ENCODE measurements at places on chromosomes 5 and 9.

- DNase-seq: no peak
Measured at GRCh38 chr9:75088646-75089372, 495 bp downstream of the OSTF1 start.

GRCh38 chr5:95057615-95058014, 227.3 kb downstream of the MCTP1 start:
- DNase-seq: no peak

DNA sequence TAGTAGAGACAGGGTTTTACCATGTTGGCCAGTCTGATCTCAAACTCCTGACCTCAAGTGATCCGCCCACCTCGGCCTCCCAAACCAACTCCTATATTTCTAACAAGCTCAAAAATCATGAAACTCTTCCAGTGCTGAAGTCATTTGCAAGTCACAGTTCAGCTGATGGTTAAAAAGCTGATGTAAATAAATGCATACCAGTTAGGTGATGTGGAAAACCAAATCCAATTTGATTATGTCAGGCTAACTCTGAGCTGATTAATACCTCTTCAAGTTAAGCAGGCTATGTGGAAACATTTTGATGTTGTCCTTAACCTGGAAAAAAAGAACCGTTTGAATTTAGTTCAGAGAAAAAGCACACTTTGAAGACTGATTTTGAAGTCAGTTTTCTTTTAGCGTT, 51.0 kb downstream of the TMEM252 start:
- no peak for DNase-seq

DNA sequence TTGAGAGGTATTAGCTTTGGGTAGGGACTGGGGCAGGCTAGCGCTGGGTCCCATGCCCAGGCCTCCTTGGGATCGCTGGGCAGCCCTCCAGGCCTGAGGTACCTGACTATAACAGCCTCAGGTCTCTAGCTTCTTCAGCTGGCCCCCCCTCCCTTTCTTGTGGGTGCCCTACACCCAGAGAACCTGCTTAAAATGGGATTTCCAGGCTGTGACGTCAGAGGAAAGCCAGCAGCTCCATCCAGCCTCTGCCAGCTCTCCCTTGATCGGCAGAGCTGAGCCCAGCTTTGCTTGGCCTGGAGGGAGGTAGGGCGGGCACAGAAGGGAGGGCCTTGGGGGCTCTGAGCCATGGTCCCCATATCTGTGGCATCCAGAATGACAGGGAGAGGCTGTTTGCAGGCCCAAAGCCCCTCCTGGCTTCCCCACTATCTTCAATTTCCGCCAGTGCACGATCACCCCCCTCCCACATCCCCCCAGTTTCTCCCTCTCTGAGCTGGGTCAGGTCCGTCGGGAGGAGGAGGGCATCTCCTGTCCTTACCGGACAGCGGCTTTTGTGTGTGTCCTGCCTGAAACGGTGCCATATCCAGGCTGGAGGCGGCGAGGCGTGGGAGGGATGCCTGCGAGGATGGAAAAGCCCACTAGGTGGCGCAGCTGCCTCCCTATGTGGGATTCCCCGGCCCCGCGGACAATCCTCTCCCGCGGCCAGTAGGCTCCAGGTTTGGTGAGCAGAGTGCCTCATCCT, 10.8 kb downstream of the REEP2 start:
- peak; percentile 57 for DNase-seq

- no peak for DNase-seq
Measured at GRCh38 chr9:124347968-124348358, 67.3 kb downstream of the PSMB7 start.

- DNase-seq: no peak
Measured at GRCh38 chr5:149378241-149378820, 761 bp downstream of the IL17B start.

DNA sequence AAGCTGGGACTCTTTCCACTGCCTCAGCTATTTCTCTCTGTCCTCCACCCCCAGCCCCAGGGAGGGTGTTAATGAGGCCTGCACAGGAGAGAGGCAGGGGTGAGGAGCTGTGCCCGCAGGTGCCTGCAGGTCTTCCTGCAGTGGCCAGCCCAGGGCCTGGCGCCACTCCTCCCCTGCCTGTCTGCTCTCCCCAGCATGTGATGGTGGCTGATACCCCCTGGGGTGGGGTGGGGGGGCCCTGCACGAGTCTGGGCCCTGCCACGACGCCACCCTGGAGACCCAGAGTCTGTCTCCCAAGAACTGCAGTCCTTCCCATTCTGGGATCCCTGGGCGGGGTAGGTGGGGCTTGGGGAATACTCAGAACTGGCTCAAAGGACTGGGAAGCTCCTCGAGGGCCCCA, 166.4 kb upstream of the SMIM23 start:
- DNase-seq: no peak

DNA sequence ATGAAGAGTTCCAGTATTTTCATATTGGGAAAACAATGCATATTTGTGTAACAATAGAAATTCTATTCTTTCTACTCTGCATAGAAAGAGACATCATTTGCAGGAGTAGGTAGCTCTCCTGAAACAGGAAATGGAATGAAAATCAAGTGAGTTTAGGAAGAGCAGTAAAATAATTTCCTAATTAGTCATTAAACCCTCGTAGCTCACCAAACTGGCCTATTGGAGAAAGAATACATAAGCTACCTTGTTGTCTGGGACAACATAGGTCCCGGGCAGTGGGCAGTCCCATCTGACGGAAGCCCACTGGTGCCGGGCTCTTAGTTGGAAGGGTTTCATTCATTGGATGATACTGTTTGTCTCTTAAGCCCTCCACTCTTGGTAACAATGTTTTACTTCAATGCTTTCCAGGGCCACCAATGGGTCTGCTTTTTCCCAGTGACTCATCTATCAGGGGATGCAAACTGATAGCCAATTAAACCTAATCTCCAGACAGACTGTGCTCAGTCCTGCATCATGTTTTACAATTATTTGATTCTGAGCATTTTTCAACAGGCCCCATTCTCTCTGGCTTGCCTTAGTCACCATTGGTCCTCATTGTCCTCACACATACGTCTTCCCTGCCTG, 46.5 kb downstream of the GNA14 start:
- DNase-seq: no peak

DNA sequence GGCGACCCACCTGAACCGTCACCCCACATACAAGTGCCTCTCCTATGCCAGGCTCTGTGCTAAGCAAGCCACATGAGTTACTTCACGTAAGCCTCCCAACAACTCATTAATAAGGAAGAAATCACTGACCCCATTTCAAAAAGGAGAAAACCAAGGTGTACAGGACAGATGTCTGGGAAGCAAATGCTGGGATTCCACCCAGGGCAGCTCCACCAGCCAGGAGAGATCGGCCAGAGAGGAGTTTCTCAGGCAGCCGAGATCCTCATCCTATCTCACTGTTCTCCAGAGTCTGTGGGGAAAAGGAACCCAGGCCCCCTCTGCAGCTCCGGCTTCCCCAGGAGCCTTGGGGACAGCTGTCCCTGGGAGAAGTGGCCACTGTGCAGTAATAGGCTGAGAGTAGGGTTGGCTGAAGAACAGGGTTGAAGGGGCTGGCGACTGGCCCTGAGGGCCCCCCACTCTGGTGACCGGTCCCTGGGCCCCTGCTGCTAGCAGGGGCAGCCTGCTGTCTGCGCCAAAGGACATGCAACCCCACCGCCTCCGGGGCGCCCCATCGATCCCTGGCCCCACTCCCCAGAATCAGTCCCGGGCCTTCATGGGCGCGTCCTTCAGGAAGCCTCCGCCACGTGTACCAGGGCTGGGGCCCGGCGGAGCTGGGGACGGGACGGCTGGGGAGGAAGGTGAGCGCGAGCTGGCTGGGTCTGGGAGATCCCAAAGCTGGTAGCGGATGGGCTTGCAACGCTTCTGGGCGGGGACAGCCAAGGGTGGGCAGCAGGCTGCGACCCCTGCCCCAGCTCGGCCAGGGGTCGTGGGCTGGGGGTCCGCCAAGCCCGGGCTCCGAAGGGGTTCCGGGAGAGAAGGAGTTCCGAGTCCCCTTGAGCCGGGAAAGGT, 44.1 kb upstream of the STXBP1 start:
- DNase-seq: no peak

- no peak for DNase-seq
Measured at GRCh38 chr9:130139251-130139650, 33.0 kb upstream of the NCS1 start.

DNA sequence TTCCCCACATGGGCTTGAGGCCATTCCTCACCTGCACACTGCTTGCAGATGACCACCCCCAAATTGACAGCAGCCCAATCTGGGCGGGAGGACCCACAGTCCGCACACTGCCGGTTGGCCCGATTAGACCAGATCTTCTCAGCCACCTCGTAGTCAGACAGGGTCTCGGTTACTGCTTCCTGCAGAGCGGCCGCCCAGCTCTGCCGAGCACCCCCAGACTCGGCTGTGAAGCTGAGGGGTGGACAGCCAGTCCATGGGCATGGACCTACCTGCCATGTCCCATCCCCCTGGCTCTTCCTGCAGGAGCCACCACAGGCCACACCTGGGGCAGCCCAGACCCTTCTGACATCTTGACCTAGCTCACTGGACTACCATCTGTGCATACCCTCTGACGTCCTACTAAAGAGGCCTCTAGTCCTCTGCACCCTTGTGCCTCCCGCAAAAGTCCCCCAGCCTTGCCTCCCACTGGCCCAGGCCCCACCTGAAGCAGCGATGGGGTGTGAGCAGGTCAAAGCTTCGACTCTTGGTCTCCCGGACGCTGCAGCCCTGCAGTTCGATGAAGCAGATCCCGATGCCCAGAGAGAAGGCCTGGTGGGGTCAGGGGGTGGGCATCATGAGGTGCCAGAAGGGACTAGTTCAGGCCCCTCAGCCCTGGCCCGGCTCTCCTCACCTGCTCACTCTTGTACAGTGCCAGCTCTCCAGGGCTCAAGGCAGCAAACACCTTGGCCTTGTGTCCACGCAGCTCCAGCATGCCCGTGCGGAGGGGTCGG, 9.8 kb downstream of the ARAP3 start:
- DNase-seq: no peak

DNA sequence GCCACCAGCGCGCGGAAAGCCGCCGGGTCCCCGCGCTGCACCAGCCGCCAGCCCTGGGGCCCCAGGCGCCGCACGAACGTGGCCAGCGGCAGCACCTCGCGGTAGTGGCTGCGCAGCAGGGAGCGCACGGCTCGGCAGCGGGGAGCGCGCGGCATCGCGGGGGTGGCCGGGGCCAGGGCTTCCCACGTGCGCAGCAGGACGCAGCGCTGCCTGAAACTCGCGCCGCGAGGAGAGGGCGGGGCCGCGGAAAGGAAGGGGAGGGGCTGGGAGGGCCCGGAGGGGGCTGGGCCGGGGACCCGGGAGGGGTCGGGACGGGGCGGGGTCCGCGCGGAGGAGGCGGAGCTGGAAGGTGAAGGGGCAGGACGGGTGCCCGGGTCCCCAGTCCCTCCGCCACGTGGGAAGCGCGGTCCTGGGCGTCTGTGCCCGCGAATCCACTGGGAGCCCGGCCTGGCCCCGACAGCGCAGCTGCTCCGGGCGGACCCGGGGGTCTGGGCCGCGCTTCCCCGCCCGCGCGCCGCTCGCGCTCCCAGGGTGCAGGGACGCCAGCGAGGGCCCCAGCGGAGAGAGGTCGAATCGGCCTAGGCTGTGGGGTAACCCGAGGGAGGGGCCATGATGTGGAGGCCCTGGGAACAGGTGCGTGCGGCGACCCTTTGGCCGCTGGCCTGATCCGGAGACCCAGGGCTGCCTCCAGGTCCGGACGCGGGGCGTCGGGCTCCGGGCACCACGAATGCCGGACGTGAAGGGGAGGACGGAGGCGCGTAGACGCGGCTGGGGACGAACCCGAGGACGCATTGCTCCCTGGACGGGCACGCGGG, at the start of gene TERT:
TSS of gene TERT (minus strand) at position 234 of the 815 bp plus-strand sequence. CDS start at position 155, 79 bp downstream.
- peak; percentile 83 for DNase-seq

GRCh38 chr9:110126986-110127864, 80.7 kb downstream of the C9orf152 start:
- no peak for DNase-seq

GRCh38 chr5:156836846-156837245, 13.2 kb upstream of the PPP1R2B start:
- no peak for DNase-seq

DNA sequence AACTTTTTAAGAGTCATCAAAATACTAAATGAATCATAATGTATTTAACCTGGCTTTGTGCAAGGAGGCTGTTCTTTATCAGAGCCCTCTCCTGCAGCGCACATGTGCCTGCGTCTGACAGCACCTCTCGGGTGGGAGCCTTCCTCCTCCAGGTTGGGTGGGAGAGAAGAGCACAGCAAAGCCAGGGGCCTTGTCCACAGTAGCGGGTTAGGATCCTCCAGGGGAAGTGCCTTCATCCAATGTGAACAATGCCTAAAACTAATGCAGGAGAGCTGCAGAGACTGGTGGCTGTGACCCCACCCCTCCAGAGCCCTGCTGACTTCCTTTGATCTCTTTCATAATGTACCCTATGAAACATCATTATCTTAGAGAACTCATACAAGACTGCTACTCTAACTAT, 10.2 kb downstream of the UBE2QL1 start:
- DNase-seq: no peak

DNA sequence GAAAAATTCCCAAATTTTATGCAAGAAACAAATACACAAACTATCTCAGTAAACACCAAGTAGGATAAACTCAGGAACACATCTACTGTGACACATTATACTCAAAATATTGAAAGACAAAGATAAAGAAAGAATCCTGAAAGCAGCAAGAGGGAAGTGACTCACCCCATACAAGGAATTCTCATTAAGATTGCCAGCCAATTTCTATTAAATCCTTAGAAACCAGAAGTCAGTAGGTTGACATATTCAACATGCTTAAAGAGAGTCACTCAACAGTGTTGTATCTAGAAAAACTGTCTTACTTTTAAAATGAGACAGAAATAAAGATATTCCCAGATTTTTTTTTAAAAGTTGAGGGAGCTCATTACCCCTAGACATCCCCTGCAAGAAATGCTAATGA, 15.5 kb downstream of the SPATA31E1 start:
- DNase-seq: no peak

GRCh38 chr9:2622461-2623287, 1.1 kb downstream of the VLDLR start:
- DNase-seq: no peak

GRCh38 chr5:72558383-72558782, 51.2 kb upstream of the ZNF366 start:
- DNase-seq: no peak

DNA sequence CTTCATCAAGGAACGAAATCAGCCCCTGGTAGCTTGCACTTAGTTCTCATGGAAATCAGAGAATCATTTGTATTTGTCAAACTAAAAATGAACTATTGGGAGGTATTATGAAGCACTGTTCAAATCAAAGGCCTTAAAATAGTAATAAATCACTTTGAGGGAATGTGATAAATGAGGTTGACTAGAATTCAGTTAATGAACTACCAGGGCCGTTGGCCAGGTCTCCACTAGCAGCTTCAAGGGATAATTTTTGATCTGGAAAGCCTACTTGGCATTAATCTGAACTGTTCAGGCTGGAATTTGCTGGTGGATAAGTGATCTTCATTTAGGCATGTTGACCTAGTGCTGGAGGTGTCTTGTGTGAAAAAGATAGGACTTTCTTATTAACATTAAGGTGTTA, 76.4 kb upstream of the GPR151 start:
- no peak for DNase-seq

- DNase-seq: no peak
Measured at GRCh38 chr5:172173564-172174153, 14.4 kb downstream of the STK10 start.

GRCh38 chr5:169702693-169703481, 65.8 kb downstream of the DOCK2 start:
- DNase-seq: no peak

GRCh38 chr9:79360387-79361347, 211.1 kb upstream of the TLE4 start:
- DNase-seq: no peak

- no peak for DNase-seq
Measured at GRCh38 chr5:172594867-172595466, 46.1 kb upstream of the NEURL1B start.
